Activated CD4-positive, alpha-beta T cell treated with anti-CD3 and anti-CD28 coated beads for 24 hours (primary cell): ENCODE measurements at places on chromosomes 2 and 18.

- no peak for DNase-seq
These were observed 459.8 kb upstream of the SLC14A2 start for GRCh38 chr18:45155526-45155925.

DNA sequence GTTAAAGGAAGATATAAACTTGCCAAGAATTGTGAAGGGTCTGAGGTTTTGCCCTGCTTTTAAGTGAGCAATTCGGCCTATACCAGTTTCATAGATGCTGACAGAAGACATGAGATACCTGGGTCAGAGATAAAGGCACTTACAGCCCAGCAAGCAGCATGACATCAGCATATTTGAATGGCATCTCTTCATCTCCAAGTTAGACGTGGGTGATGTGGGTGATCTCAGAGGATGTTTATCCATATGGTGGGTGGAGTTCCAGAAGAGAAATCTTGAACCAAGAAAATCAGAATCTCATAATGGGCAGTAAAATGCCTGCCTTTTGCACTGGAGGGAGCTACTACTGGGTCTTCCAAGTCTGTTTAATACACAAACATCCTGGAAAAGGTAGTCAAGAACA is 44.7 kb downstream of the GYPC start:
- no peak for DNase-seq

DNA sequence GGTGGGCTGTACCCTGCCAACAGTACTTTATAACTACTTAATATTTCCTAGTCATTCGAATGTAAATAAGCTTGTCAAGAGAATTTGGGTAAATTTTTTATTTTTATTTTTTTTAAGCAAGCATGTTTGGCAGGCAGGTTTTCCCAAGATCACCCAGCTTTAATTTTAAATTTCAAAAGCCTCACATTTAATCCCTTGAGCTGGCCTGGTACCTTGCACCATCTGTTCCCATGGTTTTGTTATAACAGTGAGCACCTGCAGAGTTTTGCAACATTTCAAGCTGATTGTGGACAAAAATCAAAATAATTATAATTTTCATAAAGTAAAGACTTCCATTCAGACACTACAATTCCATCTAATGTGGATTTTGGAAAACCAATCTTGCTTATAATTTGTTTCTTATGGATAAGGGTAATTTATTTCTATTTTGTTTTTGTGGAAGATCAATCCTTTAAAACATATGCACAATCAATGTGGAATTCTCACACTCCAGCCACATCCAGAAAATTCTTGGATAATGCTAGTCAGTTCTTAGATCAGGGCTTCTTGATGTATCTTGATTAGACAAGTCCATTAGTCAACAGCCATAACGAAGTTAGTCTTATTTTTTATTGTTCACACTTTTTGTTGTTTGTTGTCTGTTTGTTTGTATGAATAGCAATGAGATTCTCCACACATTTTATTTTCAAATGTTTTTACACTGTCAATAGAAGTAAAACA is 689.3 kb downstream of the NR4A2 start:
- no peak for DNase-seq

DNA sequence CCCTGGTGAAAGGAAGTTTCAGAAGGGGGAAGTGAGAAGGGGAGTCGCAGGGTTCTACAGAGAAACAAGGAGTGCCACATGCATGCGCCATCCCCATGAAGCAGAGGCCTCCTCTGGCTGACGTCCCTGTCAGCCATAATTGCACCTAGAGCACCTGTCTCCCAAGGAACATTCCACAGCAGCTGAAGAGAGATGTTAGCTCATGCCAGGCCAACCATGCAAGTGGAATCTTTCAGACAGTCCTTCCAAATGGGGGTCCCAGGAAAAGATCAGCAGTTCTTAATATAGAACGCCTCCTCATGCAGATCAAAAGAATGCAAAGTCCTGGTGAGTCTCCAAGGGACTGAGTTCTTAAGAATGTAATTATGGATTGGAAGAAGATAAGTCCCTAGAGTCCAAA is 29.6 kb downstream of the MRO start:
- no peak for DNase-seq

DNA sequence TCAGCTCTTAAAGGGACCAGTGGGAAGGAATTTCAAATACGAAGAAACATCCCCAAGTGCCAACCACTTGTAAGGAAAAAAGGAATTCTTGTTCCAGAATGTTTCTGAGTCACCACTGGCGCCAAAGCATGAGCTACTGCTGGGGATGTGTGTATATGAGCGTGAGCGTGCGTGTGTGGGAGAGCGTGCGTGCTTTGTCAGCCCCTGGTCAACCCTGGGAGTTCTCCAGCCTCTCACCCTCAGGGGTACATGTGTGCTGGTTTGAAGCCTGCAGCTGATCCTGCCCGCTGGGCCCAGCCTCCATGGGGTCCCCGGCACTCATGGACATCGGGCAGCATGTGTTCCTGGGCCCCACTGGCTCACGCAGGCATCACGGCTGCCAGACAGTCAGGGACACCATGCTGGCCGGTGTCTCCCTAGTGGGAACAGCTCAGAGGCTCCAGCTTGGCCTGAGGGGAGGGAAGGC is 17.1 kb downstream of the HS6ST1 start:
- DNase-seq: no peak

GRCh38 chr18:24959051-24959476 is 392.9 kb downstream of the ZNF521 start:
- no peak for DNase-seq

GRCh38 chr2:45765728-45766254 is 114.3 kb downstream of the PRKCE start:
- no peak for DNase-seq

GRCh38 chr18:26040051-26040656 is 50.3 kb downstream of the SS18 start:
- DNase-seq: no peak

DNA sequence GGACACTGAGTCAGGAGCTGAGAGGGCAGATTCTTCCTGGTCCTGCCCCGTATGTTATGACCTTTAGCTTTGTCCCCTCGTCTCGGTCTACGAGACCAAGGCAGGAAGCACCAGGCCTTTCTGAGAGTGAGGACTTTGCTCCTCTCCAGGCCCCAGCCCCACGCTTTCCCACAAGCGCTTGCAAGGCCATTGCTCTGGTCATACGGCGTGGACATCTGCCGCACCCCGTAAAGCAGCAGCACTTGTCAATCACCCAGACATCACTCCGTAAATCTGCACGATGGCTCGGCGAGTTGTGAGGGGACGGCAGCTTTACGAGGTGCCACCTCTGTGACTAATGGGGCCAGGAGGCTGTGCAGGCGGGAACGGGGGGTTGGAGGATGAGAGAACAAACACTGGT is 100.8 kb upstream of the TWIST2 start:
- DNase-seq: no peak

- DNase-seq: no peak
These were observed 287.0 kb upstream of the SLC14A2 start for GRCh38 chr18:45328296-45328695.

GRCh38 chr18:35463050-35463449 is 34.7 kb downstream of the INO80C start:
- DNase-seq: no peak

GRCh38 chr2:208042041-208042440 is 16.7 kb upstream of the PLEKHM3 start:
- no peak for DNase-seq

DNA sequence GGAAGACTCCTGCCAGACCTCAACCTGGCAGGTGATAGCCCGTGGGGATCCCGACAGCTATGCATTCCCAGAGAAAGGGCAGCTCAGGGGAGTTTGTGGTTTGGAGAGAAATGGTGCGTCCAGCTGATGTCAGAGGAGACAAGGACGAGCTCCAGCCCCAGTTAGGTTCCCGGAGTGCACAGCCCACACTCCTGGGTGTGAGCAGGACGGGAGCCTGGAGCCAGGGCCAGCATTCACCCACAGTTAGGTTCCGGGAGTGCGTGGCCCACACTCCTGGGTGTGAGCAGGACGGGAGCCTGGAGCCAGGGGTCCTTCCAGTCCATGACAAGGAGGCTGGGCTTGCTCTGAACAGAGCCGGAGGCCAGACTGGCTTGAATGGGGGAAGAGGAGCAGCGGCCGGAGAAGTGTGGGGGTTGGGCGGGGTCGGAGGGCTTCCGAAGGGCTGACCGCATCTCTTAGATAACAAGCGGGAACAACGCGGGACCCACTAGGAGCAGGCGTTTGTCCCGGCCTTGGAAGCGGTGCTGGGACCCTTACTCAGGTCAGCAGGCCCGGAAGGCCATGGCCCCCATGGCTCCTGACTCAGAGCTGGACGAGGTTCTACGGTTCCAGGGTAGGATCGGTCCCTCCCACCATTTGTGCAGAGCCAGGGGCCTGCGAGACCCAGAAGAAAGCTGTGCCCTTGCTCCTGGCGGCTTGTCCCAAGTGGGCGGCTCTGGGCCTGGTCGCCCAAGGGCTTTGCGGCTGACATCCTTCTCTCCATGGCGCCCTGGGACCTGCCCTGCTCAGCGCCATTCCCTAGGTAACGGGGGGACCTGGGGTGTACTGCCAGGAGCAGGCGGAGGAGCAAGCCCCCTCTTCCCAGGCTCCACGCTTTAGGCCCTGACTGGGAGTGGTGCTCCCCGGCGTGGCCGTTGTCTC is 185.6 kb downstream of the RTP5 start:
- DNase-seq: no peak

DNA sequence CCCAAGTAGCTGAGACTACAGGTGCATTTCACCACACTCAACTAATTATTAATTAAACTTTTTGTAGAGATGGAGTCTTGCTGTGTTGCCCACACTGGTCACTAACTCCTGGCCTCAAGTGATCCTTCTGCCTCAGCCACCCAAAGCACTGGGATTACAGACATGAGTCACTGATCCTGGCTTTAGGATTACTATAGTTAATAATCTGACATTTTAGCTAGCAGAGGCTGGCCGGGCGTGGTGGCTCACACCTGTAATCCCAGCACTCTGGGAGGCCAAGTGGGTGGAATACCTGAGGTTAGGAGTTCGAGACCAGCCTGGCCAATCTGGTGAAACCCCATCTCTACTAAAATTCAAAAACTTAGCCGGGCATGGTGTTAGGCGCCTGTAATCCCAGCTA is 39.5 kb downstream of the USP34 start:
- DNase-seq: no peak

- no peak for DNase-seq
These were observed 27.0 kb upstream of the TWIST2 start for GRCh38 chr2:238820916-238821315.

- no peak for DNase-seq
These were observed 1.9 kb downstream of the ADCYAP1 start for GRCh38 chr18:906416-907114.

- DNase-seq: no peak
These were observed 107.5 kb downstream of the DTNA start for GRCh38 chr18:34817636-34818035.

GRCh38 chr2:1949265-1949664 is 204.9 kb upstream of the PXDN start:
- no peak for DNase-seq
